ENCODE measurements at places on chromosomes 11 and 22.

GRCh38 chr11:86692317-86692716, 19.9 kb upstream of the ME3 start:
- DNase-seq = no peak

GRCh38 chr11:9703280-9703679, 39.4 kb downstream of the SWAP70 start:
- DNase-seq = no peak

DNA sequence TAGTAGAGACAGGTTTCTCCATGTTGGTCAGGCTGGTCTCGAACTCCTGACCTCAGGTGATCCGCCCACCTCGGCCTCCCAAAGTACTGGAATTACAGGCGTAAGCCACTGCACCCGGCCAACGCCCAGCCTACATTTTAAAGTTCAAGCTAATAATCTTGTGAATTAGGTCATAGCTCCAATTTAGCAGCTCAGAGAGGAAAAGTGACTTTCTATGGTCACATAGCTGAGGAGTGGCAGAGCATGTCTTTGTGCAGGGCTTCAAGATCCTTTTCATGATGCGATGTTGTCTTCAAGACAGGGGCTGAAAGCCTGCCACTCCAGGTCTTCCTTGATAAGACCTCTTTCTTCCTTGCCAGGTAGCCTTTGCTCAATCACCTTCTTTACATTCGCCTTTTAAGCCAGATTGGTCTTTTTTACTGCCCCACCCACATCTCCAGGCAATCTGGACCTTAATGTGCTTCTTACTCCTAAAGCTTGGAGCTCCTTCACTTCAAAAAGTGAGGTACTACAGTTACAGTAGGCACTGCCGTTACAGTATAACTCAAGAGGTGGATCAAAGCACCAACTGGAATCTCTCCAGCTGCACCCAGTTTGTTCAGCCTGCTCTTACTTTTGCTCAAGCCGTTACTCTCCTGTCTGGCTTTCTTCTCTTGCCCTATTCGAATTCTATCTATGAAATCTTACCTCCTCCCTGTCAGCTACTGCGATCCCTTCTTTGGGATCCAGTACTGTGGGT, 18.2 kb downstream of the YWHAH start:
- no peak for DNase-seq

DNA sequence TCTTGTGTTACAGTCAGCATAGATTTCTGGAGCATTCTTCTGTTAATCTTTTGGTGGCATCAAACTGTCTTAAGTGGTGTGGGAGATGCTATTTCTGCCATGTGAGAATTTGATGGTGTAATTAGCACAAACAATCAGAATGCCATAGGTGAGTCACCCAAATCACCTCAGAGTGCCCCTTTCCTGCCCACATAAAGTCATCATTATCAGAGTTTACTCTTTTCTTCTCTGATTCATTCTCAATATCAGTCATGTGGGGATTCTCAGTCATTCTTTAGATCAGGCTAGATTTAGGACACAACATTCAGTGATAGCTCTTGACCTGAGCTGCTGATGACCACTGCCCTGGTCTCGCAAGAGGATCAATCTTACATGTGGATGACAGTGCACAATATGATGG, 23.7 kb upstream of the MS4A6A start:
- DNase-seq = no peak

GRCh38 chr11:108852701-108853100, 187.8 kb downstream of the DDX10 start:
- no peak for DNase-seq

DNA sequence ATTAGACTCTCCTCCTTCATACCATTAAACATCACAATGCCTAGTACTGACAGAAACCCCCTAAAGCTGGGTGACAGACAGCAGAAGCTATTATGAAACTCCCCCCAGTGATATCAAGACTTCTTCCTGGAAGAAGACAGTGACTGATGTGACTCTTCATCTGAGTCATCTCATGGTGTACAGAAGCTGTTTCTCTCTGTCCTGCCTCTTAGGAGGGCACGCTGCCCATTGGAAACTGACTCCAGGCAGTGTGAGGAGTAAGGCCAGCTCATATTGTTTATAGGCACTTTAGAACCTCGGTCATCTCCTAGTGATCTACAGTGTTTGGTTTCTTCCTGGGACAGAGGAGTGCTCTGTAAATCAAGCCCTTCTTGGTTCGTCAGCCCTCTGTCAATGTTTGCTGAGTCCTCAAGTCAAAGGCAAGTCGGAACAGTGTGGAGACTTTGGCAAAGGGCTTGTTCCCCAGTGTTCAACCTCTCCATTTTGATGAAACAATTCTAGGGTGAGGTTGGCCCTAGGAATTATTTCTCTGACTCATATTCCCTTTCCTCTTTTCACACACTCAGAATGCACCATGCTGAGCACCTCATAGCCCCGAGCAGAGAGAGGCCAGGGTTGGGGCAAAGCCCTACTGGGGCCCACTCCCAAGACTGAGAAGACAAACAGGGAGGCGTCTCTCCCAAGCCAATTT, 172.5 kb upstream of the TMEM45B start:
- no peak for DNase-seq

GRCh38 chr11:44387825-44388224, 77.9 kb upstream of the ALX4 start:
- no peak for DNase-seq

GRCh38 chr11:75400146-75400865, 988 bp downstream of the RPS3 start:
- DNase-seq = no peak

- no peak for DNase-seq
Observed at GRCh38 chr11:115759622-115760460, 255.6 kb upstream of the CADM1 start.

DNA sequence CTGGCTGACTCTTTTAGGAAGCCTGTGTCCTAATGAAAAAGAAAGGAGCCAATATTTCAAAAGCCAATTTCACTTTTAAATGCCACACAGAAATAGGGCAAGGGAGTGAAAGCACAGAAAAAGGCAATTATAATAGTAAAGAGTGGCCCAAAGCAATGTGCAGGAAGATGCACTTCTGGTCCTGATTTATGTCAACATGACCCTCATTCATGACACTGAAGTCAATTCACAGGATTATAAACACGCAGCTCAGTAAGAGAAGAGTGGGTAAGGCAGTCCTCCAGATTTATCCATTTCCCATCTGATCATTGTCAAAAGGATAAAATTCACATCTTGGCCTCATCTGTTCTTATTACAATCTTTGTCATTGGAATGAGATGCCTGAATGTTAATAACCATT, 1049.7 kb upstream of the RAG2 start:
- no peak for DNase-seq

DNA sequence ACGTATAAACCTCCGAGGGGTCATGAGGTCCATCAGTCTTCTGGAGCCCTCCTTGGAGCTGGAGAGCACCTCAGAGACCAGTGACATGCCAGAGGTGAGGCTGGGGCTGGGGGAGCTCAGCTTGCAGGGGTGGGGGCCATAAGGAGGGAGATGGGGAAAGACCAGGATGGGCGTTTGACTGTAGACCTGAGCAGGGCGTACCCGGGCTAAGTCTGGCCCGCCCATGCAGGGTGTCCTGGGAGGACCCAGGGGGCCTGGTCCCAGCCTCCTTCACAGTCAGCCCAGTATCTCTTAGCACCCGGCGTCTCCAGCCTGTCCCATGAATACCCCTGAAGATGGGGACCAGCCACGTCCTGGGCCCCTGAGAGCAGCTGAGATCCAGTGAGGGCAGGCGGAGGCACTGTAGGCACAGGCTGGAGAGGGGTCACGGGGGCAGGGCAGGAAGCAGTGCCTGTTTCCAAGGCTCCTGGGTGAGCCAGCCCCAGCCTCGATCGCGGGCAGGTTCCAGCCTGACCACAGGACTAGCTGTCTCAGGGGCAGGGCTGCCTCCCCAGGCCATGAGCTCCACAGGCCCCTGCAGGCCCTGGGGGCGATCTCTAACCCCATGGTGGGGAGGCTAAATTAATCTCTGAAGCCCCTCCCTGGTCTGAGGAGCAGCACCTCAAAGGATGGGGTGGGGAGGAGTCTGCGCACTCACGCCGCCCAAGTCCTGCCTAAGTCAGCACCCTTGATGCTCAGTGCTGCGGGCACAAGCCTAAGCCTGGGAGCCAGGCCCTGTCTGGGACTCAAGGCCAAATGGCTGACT, 7.1 kb downstream of the SSH3 start:
- no peak for DNase-seq

DNA sequence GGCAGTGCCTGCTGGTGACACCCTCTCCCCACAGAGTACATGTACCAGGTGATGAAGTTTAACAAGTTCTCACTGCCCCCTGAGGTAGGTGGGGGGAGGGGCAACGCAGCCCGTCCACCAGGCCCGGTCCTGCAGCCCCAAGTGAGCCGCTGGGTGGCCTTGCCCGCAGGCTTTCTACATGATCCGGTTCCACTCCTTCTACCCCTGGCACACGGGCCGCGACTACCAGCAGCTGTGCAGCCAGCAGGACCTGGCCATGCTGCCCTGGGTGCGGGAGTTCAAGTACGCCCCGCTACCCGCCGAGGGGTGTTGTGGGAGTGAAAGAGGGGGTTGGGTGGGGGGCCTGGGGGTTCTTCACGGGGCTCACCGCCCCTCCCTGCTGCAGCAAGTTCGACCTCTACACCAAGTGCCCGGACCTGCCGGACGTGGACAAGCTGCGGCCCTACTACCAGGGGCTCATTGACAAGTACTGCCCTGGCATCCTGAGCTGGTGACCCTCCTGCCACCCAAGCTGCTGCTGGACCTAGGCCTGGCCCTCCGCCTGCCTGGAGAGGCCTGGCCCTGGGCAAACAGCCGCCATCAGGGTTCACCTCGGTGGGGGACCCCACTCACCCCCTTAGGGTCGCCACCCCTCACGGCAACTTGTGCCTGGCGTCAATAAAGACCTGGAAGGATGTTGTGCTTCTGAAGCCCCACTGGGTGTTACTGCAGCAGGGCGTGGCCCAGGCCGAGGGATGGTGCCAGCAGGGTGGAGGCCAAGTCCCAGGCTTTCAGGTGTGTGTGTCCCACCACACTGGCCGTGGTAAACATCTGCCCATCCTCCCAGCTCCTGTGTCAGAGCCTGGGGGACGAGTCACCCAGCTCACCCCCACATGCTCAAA, 2.9 kb downstream of the MIOX start:
- no peak for DNase-seq

DNA sequence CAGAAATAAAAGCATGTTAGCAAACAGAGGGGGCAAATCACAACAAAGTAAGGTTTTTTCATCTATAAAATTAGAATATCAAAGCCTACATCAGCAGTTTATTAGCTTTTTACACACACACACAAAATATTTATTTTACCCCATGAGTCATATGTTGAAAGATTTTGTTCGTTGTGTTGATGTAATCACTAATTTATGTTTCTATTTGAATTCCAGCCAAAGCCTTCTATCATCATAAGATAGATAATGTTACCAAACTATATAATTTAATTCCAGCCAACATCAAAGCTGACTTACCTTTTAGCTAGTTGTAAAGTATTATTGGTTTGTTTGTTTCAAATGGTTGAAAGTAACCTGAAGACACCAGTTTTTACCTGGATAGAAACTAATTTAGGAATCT, 458.0 kb upstream of the ARHGAP42 start:
- no peak for DNase-seq

GRCh38 chr22:25420925-25421904, 143.3 kb upstream of the GRK3 start:
- no peak for DNase-seq

DNA sequence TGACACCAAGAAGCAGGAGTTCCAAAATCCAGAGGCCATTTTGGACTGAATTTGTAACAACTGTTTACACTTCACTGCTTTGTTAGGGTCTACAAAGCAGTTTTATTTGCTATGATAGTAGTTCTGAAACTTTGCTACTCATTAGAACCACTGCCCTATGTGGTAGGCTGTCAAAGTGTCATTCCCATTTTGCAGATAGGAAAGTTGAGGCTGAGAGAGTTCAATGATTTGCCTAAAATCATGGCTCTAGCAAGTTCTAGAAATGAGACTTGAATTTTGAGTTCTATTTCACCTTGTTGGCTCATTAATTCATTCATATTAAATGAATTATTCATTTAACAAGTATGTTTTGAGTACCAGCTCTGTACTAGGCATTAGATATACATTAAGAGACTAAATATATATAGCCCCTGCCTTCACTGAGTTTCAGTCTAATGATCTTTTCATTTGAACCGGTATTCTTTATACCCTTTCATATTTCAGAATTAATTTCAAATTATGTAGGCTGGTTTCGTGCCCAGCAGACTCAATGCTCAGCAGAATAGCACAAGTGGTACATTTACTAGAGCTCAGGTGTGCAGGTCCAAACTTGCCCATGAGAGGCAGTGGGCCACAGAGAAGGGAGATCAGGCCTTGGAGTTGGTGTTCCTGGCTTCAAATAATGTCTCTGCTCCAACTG, 93.5 kb downstream of the ME3 start:
- DNase-seq = no peak

All from stimulated activated CD8-positive, alpha-beta memory T cell treated with anti-CD3 and anti-CD28 coated beads, Interleukin-2, amount 100 ng/mL, for 1 hour (primary cell).